ENCODE measurements at places on chromosomes 2 and 18.

GRCh38 chr2:32402091-32402490 lies 45.3 kb downstream of the BIRC6 start:
- DNase-seq, result no peak

DNA sequence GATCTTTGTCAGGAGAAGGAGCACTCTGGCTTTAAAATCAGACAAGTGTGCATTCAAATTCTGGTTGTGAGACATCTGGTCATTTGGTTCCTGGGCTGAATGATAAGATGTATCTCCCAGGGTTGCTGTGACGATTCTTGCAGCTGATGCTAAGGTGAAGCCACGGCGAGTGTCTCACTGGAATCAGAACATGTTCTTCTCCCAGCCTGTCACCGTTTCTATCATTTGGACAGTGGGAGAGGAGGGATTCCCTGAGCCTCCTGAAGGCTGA lies 68.3 kb downstream of the NCK2 start:
- DNase-seq, result no peak

DNA sequence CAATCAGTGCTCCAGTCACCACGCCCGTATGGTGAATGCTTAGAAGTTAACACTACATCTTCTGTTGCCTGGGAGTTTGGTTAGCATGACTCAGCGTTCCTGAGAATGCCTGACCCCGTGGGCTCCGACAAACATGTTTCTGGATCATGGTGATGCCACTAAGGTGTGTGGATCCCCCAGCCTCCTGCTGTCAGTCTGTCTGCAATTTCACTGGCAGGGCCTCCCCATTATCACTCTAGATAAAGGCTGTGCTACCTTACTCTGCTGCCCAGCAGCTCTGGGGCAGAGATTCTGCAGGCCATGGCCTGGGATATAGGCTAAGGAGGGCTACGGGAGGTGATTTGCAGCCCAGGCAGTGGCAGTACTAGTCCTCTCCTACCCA lies 66.0 kb downstream of the STPG4 start:
- no peak for DNase-seq

- DNase-seq, result peak; percentile 60
These were observed 229.1 kb upstream of the RBBP8 start for GRCh38 chr18:22703883-22704585.

DNA sequence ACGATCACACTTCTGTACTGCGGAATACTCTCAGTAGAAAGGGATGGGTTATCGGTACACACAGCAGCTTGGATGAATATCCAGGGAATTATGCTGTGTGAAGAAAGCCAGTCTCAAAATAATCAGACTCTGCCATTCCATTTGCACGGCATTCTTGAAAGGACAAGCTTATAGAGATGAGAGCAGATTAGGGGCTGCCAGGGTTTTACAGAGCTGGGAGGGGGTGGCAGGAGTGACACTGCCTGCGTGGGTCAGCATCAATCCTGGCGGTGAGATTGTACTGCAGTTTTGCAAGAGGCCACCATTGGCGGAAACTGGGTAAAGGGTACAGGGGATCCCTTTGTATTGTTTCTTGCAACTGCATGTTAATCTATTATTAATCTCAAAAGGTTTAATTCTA lies 16.6 kb downstream of the KCNG2 start:
- no peak for DNase-seq

- peak; percentile 28 for DNase-seq
These were observed 87.9 kb downstream of the ICOS start for GRCh38 chr2:204024503-204024902.

- DNase-seq, result no peak
These were observed 96.8 kb downstream of the TAF4B start for GRCh38 chr18:26322890-26323653.

- DNase-seq, result no peak
These were observed 360.2 kb downstream of the FSIP2 start for GRCh38 chr2:186098821-186099220.

- DNase-seq, result no peak
These were observed 298.2 kb upstream of the HNRNPA3 start for GRCh38 chr2:176914371-176914770.

- DNase-seq, result no peak
These were observed 769.6 kb upstream of the CRIM1 start for GRCh38 chr2:35585972-35586371.

DNA sequence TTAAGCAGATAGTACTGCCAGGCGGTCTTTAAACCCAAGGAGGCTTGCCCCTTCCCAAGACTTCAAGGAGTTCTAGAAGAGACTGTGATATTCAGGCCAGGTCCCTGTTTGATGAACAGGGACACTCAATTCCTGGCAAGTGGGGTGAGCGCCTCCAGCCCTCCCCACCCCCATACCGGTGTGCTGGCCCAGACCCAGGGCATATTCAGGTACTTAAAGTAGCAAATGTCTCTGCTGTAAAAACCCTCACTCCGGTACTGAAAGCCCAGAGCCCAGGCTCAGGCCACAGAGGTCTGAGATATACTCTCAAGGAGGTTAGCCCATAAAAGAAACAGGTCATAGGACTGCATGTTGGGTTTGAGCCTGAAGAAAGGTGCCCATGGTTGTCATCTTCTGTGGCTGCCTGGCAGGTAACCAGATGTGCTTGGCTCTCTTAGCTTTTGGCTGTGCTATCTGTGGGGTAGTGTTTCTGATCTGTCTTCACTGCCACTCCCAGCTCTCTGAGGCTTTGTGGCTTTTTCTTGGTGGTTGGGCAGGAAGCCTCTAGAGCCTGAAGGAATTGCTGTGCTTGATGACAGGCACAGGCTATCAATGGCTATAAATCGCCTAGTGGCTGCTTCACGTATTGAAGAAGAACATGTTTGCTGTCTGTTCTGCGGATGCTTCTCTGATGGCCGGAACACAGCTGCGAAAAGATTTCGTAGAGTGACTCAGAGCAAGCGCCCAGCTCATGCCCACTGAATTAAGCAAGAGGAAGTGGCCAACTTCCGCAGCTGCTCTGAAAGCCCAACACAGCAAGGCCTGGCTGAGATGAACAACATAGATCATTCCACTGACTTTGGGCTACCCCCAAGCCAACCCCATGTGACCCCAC lies 63.3 kb upstream of the ALPP start:
- no peak for DNase-seq

DNA sequence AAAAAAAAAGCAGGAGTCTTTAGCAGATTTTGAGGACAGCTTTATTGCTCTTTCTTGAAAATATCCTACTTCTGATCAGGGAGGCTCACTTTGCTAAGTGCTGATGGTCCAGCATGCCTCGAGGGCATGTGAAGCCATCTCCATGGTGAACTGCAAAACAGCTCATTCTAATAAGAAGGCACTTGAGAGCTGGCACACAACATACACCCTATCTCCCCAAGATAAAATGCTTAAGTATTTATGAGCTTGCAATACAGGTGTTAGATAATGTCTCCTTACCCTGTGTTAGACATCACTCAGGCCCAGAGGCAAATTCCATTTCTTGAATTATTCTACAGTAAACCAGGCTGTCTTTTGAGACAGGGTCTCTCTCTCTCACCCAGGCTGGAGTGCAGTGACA lies 2.7 kb downstream of the ENOSF1 start:
- no peak for DNase-seq

GRCh38 chr2:102449370-102449974 lies 23.6 kb upstream of the SLC9A4 start:
- no peak for DNase-seq

- DNase-seq, result no peak
These were observed 19.4 kb downstream of the TMEM87B start for GRCh38 chr2:112074506-112074905.

DNA sequence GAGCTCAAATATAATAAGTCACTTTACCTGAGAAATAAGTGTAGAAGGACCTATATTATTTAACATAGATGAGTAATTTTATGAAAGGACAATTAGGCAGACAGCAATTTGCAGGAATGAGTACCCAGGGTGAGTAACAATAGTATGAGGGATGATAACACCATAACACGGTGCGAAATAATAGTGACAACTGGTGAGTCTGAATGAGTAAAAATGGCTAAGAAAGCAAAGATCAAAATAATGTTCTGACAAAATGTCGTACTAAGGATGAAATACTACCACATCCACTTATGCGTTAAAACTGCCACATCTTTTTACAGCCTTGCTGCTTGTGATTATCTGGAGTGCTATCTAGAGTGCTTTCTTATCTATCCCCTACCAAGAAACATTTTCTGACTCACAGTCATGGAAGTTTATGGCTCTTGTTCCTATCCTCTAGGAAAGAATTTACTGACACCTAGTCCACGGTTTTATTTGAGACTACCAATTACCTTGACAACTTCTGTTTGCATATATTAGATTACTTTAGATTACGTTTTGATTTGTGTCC lies 929.7 kb downstream of the LRP1B start:
- no peak for DNase-seq

- DNase-seq, result no peak
These were observed 57.7 kb downstream of the METTL4 start for GRCh38 chr18:2513616-2514015.

- DNase-seq, result no peak
These were observed 19.2 kb downstream of the TMEM185B start for GRCh38 chr2:120204022-120204405.

DNA sequence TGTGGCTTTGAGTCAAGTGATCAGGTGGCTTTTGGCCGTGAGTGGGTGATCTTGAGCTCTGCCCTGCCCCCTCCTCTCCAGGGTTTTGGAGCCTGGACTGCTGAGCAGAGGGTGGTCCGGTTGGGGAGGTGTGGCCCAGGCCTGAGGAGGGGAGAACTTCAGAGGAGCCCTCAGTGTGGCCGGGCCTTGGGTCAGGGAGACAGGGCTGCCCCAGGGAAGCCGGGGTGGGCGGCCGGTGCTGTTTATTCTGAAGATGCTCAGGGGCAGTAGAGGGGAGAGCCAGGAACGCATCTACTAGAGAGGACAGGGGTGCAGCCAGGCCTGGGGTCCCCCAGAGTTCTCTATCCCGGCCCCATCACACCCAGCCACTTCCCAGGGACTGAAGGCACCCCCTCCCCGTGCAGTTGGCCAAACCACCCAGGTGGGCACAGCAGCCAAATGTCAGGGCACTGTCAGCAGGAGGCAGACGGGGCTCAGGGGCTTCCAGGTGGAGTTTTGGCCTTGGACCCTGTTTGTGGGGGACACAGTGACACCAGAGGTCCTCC lies 963 bp downstream of the ERFE start:
- no peak for DNase-seq
